ENCODE measurements at places on chromosomes 5 and 9. TPM values are rescaled to one million over a fixed set of nuclear protein-coding genes. Genes with fewer than 3 reads are reported as not detected.
A peak's percentile ranks its signal among the peaks of the same experiment; 100 is the strongest.

HAND1 gene
- not detected for total RNA-seq

LECT2 gene
- not detected for total RNA-seq

SPEF2 gene
- total RNA-seq, result 31.2 TPM

SLC12A7 gene
- total RNA-seq, result 10.1 TPM

IFNB1 gene
- not detected for total RNA-seq

FAT2 gene
- 24.0 TPM for total RNA-seq

HEMGN gene
- 2.7 TPM for total RNA-seq

TEX48 gene
- total RNA-seq, result not detected

PCDHB12 gene
- 18.0 TPM for total RNA-seq

- no peak for DNase-seq
Measured at GRCh38 chr5:55438998-55439397, 95.8 kb downstream of the PLPP1 start.

DNA sequence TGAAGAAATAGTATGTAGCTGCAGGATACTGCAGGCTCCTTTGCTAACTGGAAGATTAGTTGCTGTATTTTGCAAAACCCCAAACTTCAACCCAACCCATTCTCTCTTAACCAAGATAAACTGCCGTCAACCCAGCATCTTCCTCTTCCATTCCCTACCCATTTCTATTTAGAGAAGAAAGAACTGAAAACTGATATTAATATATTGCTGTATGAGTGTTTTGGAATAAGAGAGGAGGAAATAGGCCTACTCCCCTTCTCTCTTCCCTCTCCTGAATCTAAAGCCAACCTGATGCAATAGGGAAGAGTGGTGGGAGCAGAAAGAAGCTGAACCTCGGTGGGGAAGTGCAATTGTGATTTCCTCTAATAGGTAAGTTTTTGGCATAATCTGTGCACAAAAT is 83.7 kb downstream of the TMEM215 start:
- no peak for DNase-seq

- no peak for DNase-seq
Measured at GRCh38 chr9:111271481-111272080, 58.4 kb downstream of the OR2K2 start.

- DNase-seq, result no peak
Measured at GRCh38 chr9:114522286-114522685, 17.0 kb upstream of the WHRN start.

DNA sequence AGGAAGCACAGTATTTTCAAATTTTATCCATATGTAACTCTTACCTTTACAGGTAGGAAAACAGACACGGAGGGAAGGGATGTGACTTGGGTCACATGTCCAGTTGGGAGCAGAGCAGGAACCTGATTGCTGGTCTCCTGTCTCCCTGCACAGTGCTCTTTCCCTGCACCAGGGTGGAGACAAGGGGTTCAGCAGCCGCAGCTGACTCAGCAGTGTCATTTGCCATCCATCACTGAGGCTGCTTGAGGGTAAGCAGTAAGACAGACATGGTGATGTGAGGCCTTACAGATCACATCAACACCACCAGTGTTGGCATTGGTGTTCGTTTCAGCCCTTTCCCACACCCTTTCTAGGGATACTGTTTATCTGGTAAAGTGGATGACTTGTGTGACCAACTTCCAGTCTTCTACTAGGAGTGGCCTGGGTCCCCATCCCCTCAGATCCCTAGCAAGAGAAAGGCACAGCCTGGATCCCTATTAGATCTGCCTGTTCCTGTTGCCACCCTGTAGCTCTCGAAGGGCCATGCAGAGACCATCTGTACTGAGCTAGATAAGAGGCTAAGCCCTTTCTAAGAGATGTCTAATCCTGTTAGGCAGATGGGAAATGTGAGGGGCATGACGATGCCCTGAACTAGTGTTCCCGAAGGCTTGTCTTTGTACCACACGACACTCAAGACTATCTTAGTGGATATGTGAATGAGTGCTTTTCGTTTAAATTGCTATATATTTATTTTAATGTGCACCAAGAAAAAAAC is 29.1 kb downstream of the FRMPD1 start:
- DNase-seq, result no peak

DNA sequence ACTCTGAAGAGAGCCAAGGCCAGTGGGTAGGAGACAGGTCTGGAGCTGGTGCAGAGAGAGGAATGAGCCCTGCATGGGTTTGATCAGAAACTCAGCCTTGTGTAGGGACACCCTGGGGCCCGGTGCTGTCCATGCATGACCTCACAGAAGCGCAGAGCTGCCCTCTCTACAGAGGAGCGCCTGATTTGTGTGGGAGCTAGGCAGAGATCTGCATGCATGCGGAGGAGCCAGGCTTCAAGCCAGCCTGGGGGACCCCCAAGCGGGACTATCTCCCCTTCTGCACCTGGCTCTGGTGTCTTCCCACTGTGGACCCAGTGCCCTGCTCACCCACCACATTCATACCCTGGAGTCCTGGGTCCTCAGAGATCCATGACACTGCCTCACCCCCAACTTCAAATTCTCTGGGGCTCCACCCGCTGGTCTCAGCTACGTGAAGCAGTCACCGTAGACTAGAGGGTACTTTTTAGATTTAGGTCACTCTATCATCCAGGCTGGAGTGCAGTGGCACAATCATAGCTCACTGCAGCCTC is 2.6 kb upstream of the LCN2 start:
- DNase-seq, result no peak

GRCh38 chr9:136882109-136882946 is 4.0 kb upstream of the TRAF2 start:
- no peak for DNase-seq

DNA sequence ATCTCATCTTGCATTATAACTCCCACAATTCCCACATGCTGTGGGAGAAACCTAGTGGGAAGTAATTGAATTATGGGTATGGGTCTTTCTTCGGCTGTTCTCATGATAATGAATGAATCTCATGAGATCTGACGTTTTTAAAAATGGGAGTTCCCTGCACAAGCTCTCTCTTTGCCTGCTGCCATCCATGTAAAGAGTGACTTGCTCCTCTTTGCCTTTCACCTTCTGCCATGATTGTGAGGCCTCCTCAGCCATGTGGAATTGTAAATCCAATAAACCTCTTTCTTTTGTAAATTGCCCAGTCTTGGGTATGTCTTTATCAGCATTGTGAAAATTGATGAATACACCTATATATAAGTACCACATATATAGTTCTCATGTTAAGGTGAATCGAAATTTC is 961.7 kb upstream of the COX7C start:
- no peak for DNase-seq

DNA sequence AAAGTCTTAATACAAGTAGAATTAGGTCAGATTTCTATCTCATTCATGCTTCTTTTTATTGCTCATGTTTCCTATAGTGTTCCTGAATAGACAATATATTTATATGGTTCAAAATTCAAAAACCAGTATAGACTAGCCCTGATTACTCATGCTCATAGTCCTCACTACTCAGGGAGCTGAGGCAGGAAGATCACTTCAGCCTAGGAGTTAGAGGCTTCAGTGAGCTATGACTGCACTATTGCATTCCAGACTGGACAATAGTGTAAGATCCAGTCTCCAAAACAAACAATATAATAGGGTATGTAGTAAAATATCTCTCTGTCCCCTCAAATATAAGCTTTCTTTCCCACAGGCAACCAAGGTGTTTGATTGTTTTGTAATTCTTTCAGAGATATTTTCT is 2.4 kb downstream of the ANKRD31 start:
- DNase-seq, result no peak

- DNase-seq, result no peak
Measured at GRCh38 chr5:160672521-160672920, 179.5 kb downstream of the ATP10B start.

GRCh38 chr5:90166816-90167215 is 242.7 kb downstream of the CETN3 start:
- no peak for DNase-seq

DNA sequence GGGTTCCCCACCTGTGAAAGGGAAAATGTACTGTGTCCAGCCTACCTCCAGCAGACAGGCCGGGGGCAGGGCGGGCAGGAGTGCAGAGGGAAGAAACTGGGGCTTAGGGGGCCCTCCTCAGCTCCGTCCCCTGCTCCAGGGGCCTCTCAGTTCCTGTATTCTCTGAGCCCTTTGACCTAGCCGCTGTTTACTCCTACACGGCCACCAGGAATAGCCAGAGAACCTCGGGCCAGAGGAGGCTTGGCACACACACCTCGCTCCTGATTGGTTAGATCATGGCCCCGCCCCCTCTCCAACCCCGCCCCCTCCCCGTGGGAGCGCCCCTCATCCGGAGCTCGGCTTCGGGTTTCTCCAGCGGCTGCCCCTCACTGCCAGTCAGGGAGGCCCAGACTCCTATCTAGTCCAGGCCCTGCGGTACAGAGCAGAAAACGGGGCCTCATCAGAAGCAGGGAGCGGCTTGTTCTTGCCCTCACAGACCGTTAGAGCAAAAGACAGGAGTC is 2.2 kb downstream of the ST6GALNAC6 start:
- DNase-seq, result peak; percentile 94

GRCh38 chr9:6049798-6050197 is 34.4 kb upstream of the RANBP6 start:
- DNase-seq, result no peak

DNA sequence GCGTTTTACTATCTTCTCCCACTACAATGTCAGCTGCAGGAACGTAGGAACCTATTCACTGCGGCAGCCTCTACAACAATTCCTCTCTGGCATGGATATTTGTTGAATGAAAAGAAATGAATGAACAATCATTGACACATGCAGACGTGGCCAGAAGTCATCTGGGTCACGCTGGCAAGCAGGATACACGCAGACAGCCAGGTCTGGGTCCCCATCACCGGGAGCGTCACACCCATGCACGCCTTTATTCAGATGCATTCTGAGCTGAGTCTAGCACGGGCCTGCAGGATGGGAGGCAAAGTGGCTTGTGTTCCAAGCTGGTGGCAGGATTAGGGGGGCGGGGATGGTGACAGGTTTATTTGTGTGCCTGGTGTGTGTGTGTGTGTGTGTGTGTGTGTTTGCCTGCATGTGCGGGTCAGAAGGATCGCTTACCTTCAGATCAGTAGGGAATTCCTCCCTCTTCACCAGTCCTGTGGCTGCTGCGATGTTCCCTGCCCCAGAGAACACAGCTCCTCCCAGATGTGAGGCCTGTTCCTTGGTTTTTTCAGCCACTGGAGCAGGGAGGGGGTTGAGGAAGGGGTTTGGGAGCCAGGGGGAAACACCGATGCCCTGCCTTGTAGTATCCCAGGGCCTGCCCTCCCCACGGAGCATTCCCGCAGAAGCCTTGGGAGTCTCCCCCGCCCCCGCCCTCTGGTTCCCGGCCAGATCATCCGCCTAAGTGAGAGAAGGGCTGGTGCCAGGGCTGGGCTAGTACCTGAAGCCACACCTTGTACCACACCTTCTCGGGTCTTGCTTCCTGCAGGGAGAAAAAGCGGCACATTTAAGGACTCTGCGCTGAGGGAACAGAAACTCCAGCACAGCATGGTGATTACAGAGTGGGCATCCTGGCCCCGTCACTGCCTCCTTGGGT is 4.1 kb downstream of the SNCB start:
- DNase-seq, result no peak

- DNase-seq, result no peak
Measured at GRCh38 chr9:79004032-79004431, 567.7 kb upstream of the TLE4 start.

DNA sequence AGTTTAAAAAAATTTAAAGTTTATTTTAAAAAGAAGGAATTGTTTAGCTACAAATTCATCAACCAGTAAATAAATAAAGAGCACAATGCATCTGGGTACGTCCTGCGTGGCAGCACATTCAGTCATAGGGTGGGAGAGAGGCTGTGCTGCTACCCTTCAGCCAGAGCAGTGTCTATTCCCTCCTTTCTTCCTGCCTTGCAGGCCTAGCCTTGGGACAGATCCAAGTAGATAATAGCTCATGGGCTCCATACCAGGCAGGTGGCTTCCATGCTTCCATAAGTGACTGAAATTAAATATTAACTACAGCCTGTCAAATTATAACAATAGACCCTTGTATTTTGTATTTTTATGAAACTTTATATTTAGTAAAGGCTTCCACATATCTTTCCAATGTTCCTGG is 408.3 kb upstream of the RGMB start:
- DNase-seq, result no peak

- DNase-seq, result peak; percentile 51
Measured at GRCh38 chr5:91266184-91266705, 116.9 kb downstream of the ARRDC3 start.

GRCh38 chr9:114169029-114169951 is 14.0 kb downstream of the COL27A1 start:
- no peak for DNase-seq

Data from cerebellum (tissue), 4 donors.